ENCODE measurements at places on chromosomes 7 and 10. TPM values are rescaled to one million over a fixed set of nuclear protein-coding genes. Genes with fewer than 3 reads are reported as not detected.

The BBS9 gene
- 16.6 TPM for total RNA-seq

The METTL27 gene
- not detected for total RNA-seq

The DNAJC12 gene
- total RNA-seq = 2.3 TPM

The AKR1C8 gene
- total RNA-seq = 0.38 TPM

The ADCYAP1R1 gene
- not detected for total RNA-seq

The ELFN1 gene
- not detected for total RNA-seq

Data from natural killer cell treated with Interleukin-12 subunit alpha and Interleukin-12 subunit beta and Interleukin-15 and Interleukin-18, amount 100 ng/mL, for 72 hours (primary cell).